ENCODE measurements at places on chromosomes 11 and 22. TPM values are rescaled to one million over a fixed set of nuclear protein-coding genes. Genes with fewer than 3 reads are reported as not detected.

SCN3B gene
- 1.7 TPM for total RNA-seq

MOGAT2 gene
- total RNA-seq: not detected

EI24 gene
- total RNA-seq: 137 TPM

OTOG gene
- total RNA-seq: not detected

MMP7 gene
- 1.6 TPM for total RNA-seq

MOV10L1 gene
- total RNA-seq: 46.7 TPM

VSIG10L2 gene
- not detected for total RNA-seq

TMEM218 gene
- 14.4 TPM for total RNA-seq

DRICH1 gene
- not detected for total RNA-seq

VPREB1 gene
- total RNA-seq: not detected

CALCA gene
- not detected for total RNA-seq

ACTN3 gene
- 0.19 TPM for total RNA-seq

AIFM3 gene
- 0.33 TPM for total RNA-seq

SEPTIN3 gene
- under 0.01 TPM for total RNA-seq

All from vein endothelial cell (primary cell).